DMS79 (cell line): ENCODE measurements at places on chromosomes 16 and 17.

DNA sequence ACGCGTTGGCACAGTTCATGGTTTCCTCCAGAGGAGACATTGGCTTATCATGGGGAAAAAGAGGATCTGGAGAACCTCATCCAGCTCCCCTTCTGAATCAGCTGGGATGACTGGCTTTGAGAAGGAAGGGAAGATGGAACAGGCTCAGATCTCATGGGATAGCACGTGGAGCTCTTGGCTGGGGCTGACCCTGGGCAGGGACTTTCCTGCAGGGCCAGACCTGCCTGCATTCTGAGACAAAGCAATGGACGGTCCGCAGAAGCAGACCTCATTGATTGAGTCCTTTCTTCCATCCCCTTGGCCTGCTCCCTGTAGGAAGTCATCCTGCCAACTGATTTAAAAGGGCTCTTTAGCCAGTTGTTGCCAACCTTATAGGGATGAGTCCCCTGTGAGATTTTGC is 26.2 kb downstream of the PLCD3 start:
- DNase-seq: no peak

DNA sequence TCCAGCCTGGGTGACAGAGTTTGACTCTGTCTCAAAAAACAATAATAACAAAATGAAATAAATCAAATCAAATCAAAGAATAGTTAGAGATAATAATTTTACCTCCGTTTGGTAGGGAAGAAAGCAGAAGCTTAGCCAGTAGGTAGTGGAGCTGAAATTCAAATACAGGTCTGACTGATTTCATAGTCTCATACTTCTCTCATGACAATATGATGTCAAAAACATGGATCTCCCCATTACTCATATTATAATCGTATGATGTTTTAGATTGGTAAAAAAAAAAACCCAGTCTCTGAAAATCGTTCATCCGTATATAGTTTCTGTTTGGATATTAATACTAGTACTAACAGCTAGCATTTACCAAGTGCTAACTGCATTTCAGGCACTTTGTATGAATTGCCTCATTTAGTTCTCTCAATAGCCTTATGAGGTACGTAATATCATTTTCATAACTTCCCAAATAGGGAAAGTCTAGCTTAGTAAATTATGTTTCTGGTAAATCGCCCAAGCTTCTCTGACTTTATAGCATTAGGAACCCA is 48.7 kb downstream of the CDH8 start:
- no peak for DNase-seq

DNA sequence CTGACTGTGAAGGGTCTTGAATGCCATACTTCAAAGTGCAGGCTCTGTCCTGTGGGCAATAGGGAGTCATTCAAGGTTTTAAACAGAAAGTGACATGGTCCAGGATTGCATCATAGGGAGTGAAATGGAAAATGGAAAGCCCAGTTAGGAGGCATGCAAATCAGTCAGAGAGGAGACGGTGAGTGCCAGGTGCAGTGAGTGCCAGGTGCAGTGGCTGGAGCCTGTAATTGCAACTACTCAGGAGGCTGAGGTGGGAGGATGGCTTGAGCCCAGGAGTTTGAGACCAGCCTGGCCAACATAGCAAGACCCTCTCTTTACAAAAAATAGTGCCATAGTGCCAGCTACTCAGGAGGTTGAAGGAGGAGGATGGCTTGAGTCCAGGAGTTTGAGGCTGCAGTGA is 35.2 kb upstream of the SIAH1 start:
- no peak for DNase-seq

GRCh38 chr17:59534583-59534982 is 30.8 kb upstream of the DHX40 start:
- DNase-seq: no peak

DNA sequence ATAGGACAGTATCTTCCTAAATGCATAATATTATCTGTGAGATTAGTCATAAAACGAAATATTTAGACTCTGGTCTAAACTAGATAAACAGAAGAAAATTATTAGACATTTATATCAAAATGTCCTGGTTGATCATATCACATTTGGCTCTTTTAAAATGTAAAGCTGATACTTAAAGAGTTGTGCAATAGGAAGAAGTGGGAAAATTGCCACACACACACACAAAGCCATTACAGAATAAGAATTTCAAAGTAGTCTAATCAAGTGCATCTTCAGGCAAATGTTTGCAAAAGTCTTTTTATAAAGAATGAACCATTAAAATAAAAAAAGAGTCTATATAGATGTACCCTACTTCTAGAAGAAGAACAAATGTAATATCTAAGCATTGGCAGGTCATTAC is 301.7 kb downstream of the KIF2B start:
- DNase-seq: no peak

DNA sequence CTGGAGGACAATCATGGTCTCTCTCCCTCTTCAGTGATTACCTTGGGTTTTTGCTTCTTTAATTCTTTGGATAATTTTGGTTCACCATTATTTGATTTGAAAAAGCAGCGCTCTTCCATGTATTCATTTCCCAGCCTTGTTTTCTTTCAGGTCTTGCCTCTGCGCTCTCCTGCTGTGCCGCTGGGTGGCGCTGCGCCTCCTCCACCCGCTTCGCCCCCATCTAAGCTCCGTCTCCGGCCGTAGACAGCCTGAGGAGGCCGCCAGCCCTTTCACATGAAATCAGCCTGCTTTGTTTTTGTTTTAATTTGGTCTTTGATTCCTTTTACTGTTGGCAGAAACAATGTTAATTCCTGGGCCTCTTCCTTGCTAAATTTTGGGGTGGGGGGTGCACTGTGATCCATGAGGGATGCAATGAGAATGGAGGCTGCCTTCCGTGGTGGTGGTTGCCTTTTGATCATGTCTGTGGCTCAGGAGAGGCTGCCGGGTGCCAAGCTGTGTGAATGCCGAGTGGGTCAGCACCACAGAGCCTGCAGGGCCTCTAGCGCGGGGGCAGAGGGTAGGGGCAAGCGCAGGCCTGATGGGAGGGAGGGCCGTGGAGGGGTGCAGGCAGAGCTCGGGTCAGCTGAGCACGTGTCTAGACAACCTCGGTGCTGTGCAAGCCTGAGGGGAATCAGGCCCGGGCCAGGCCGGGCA is 64.1 kb downstream of the PLD6 start:
- no peak for DNase-seq

- no peak for DNase-seq
Observed at GRCh38 chr17:21397341-21398190, 21.4 kb downstream of the KCNJ12 start.

DNA sequence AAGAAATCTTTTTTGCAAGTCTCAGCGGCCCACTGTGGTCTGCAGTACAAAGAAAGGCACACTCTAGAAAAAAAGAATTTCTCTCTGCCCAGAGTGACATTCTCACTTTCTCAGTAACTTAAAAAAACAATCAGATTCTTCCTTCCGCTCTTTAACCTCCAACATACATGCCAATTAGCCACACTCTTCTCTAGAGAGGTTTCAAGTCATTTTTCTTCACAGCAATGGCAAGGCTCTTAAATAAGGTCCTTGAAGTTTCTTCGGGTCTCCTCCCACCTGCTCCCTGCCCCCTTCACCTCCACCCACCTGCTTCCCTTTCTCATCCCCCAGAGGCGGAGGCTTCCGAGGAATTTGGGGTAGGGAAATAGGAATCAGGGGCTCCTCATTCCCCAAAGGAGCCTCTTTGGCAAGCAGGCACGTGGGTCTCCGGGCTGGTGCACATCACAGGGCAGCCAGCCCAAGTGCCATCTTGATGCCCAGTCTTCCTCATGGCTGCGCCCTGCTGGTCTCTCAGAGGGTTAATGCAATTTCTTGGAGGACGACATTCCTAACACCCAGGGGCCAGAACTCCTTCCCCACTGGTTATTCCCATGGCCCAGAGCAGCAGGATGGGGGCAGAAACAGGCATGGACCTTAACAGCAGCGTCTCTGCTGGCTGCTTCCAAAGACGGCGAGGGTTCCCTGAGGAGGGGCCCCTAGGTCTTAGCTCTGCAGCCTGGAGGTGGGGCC is 855 bp upstream of the MEOX1 start:
- no peak for DNase-seq

GRCh38 chr17:72520665-72521303 is 400.0 kb downstream of the SOX9 start:
- no peak for DNase-seq

GRCh38 chr16:35195864-35196216 is 1736.4 kb downstream of the TP53TG3F start:
- DNase-seq: no peak

GRCh38 chr17:19447085-19447583 is 36.1 kb downstream of the RNF112 start:
- DNase-seq: peak; percentile 17

DNA sequence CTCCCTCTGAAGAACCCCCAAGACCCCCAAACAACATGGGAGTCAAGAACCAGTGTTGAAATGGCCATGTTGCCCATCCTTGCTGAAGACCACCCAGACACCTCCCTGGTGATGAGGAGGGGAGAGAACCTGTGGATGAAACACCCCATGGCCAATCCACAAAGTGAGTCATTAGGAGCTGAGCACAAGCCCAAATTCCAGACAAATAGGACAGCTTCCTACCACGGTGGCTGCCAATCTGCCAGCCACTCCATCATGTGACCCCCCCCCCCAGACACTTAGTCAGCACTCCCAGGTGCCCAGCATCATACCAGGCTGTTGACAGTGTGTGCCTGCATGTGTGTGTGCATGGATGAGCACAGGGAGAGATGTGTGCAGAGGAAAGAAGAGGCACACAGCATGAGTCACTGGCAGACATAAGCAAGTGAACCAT is 26.4 kb upstream of the RPL38 start:
- no peak for DNase-seq

DNA sequence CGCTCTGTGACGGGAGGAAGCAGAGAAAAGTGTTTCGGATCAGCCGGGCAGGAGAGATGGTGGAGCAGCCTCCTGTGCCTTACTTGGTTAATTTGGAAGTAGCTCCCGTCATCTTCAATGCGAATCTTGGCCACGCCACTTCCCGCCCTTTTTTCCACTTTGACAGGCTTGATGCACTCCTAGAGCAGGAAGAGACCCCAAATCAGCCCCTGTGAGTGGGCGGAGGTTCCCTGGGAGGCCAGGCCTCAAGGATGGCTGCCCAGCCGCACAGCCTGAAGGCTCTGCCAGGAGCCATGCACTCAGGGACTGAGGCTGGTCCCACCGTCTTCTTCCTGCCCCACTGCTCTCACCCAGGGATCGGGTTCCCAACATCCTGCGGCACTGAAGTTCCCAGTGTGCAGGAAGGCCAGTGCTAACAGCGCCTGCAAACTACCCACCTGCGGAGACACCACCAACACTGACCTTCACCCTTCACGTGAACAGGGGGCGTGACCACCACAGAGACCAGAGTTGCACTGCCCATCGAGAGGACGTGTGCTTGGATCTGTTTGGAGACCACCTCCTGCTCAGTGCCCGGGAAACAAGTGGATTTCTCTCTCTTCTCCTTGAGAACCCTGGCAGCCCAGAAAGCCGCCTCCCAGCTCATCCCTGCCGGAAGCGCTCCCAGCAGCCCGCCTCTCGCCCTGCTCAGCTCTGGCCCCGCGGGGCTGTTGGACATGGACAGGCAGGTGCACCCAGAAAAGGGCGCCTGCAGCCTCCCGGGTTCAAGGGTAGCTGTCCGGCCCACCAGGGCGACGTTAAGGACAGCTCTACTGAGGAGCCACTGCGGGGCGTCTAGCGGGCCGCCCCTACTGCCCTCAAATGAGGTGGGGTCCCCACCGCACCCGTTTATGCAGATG is 988 bp downstream of the CIAO3 start:
- DNase-seq: no peak

DNA sequence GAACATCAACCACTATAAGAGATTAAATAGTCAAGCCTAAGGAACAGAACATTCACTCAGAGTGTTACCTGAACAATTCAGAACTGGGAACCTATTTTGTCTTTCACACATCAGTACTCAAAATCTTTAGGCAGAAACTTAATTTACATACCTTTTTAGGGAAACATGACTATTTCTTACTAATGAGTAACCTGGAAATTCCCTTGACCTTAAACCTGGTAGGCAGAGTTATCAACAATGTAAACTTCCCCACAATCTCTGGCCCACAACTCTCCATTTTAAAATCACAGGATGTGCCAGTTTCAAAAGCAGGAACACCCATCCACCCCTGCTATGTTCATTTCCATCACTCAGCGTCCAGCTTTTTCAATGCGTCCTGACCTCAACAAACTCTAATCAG is 132.9 kb upstream of the ANKFN1 start:
- no peak for DNase-seq

DNA sequence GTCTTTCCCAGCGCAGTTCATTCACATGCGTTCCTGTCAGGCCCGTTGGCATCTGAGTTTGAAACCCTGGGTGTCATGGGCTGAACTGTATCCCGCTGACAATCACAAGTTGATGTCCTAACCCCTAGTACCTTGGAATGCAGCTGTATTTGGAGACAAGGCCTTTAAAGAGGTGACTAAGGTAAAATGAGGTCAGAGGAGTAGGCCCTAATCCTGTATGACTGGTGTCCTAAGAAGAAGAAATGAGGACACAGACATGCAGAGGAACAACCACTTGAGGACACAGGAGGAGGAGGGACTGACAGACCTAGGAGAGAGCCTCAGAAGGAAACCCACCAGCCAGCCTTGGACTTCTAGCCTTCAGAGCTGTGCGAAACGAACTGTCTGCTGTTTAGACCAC is 33.1 kb downstream of the TRPV2 start:
- no peak for DNase-seq

DNA sequence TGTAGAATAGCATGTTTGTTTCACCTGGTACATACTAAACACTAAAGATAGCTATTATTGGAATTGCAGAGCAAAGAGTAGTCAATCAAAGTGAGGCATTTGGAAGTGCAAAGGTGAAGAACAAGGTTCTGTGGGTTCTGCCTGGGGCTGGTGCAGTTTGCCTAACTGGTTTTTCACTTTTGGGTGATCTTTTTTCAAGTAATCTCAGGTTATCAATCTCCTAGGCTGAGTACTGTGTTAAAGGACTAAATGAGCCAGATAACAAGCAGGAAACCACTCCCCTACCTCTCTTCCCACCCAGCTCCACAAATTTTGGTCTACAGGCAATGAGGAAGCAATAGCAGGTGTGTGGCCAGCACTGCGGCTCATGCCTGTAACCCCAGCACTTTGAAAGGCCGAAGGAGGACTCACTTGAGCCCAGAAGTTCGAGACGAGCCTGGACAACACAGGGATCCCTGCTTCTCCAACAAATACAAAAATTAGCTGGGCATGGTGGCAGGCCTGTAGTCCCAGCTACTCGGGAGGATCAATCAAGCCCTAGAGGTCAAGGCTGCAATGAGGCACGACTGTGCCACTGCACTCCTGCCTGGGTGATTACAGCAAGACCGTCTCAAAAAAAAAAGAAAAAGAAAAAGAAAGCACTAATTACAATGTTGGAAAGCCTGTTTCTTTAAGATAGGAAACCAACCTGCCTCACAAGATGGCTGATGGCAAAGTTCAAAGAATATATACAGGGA is 2.0 kb upstream of the NTAN1 start:
- no peak for DNase-seq

- no peak for DNase-seq
Observed at GRCh38 chr17:77160091-77160874, 19.5 kb downstream of the SEC14L1 start.

DNA sequence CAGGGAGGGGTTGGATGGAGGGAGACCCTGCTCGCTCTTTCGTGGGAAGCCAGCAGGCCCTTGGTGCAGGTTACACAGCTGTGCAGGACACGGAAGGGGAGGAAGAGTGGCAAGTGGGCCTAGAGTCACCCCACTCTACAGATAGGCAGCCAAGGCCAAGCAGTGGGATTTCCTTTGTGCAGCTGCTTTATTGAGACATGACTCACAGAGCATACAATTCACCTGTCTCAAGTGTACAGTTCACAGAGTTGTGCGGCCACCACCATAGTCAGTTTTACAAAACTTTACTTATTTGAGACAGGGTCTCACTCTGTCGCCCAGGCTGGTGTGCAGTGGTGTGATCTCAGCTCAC is 91.2 kb upstream of the CIBAR2 start:
- no peak for DNase-seq

GRCh38 chr17:79080761-79081290 is 6.2 kb downstream of the ENGASE start:
- no peak for DNase-seq
